CD4-positive, alpha-beta T cell treated with Interleukin-4 for 1 hour (primary cell): ENCODE measurements at places on chromosomes 7 and 10.

GRCh38 chr7:2558629-2559282, at the start of gene IQCE:
TSS of gene IQCE (plus strand) at chr7:2558979. CDS start at chr7:2559182, 203 bp downstream.
- peak; percentile 92 for DNase-seq

DNA sequence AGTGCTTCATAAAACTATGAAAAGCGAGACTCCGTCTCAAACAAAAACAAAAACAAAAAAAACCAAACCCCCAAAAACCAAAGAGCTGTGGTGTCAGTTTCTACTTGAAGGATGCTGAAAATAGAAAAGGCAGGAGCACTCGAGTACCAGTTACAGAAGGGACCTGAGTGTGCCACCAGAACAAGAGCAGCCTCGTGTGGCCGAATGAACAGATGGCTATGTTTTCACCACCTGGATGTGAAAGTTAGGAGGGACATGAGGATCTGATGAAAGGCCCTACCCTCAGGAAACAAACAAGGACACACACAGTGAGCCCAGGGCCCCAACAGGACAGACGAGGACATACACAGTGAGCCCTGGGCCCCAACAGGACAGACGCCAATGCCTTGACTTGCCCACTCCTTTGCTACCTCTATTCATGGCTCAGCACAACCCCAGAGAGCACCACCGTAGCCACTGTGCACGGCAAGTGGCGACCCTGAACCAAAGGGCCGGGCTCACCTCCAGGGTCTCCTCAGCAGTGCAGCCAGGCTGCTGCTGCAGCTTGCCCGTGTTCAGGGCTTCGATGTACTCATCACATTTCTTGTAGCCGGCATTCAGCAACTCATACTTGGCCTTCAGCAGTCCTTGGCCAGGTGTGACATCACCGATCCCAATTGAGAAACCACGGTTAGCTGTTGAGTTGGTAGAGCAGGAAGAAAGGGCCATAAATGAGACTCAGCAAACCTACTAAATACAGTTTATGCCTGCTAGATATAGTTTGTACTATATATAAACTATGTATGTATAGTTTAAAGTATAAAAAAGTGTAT, 24.9 kb downstream of the POLR3A start:
- no peak for DNase-seq

GRCh38 chr10:14399641-14400040, 68.9 kb upstream of the FRMD4A start:
- no peak for DNase-seq

GRCh38 chr10:131845505-131846239, 55.1 kb upstream of the PPP2R2D start:
- no peak for DNase-seq

GRCh38 chr10:95987685-95988426, 55.5 kb upstream of the CCNJ start:
- no peak for DNase-seq

DNA sequence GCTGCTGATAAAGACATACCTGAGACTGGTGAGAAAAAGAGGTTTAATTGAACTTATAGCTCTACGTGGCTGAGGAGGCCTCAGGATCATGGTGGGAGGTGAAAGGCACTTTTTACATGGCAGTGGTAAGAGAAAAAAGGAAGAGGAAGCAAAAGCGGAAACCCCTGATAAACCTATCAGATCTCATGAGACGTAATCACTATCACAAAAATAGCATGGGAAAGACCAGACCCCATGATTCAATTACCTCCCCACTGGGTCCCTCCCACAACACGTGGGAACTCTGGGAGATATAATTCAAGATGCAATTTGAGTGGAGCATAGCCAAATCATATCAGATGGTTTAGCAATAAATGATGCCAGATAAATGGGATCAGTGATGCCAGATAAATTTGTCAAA, 892.0 kb upstream of the CELF2 start:
- no peak for DNase-seq

- no peak for DNase-seq
Observed at GRCh38 chr10:75245354-75246250, 9.8 kb upstream of the COMTD1 start.

GRCh38 chr7:133583545-133584171, 330.8 kb downstream of the EXOC4 start:
- no peak for DNase-seq

DNA sequence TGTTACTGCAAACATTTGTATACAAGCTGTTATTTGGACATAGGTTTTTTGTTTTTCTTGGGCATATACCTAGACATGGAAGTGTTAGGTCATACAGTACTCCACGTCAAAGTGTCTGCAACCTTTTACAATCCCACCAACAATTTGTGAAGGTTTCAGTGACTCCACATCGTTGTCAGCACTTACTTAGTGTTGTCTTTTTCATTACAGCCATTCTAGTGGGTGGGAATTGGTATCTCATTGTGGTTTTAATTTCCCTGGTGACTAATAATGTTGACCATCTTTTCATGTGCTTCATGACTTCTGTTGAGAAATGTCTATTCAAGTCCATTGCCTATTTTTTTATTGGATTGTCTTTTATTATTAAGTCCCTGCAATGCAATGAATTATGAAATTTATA, 95.0 kb downstream of the UBE3C start:
- DNase-seq: no peak

DNA sequence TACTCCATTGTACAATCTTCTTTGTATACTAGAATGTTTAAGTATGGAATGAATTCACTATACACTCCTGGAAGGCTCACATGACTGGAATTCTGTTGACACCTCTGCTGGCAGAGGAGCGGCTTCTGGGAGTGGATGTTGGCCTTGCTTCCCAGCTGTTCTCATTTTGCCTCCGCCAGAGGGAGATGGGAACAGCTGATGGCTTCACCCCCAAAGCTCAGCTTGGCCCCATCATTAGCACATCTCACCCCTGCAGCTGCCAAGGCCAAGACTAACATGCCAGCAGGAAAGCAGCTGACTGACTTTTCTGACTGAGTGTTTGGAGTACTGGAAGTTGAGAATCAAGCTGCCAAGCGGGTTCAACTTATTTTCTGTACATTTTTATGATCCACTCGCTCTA, 15.1 kb downstream of the ADAM12 start:
- DNase-seq: no peak
